A673 (cell line): ENCODE measurements at places on chromosomes 12 and 14. TPM values are rescaled to one million over a fixed set of nuclear protein-coding genes. Genes with fewer than 3 reads are reported as not detected.

DNA sequence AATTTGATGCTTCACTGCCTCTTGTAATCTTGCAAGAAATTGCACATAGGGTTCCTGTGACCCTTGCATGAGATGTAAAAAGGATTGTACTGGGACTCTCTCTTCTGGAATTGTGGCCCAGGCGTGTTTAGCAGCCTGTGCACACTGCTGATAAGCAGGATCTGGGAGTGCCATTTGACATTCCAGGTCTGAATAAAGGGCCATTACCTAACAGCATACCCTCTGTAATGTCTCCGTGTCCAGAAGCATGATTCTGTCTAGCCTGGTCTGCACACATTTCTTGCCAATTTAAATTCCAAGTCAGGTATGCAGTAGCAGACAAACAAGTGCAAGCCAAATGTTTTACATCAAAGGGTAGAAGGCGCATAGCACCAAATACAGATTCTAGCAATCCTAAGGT lies 18.1 kb upstream of the MAPKAPK5 start:
- DNase-seq = no peak

- peak; percentile 83 for DNase-seq
These were observed 50.6 kb downstream of the LRCOL1 start for GRCh38 chr12:132559652-132560363.

- no peak for DNase-seq
These were observed 354.1 kb downstream of the DPF3 start for GRCh38 chr14:72539661-72540315.

DNA sequence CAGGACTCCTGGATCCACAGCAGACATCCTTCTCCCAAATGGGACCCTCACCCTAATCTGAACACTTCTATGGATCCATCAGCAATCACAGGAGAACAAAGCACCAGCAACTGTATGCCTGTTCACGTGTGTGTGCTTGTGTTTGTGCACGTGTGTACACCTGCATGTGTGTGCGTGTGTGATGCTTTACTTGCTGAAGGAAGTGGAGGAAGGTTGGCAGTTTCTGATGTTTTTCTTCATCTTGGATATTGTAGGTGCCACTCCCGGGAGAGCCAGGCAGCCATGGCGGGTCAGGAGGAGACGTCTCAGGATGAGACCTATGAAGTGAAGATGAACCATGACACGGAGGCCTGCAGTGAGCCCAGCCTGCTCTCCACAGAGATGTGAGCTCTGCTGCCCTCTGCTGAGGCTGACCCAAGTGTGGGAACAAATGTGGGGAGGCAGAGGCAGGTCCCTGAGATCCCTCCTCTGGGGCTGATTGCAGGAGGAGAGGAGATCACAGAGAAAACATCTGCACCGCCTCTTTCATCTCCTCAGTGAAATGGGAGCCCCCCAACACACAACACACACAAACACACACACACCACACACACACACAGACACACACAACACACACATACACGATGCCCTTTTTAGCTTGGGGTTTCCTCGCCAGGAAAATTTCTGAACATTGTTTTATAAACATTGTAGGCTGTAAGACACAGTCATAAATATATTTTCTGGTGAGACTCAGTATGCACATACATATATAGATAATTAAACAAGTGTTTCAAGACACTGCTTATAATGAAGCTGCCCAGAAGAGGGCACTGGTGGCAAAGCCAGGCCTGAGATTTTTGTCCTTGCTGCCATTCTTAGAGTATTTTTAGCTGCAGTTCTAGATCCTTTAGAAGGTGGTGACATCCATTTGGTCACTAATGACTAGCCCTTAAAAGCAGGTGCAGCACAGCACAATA lies 112.2 kb upstream of the FKBP4 start:
- DNase-seq = peak; percentile 71

GRCh38 chr12:116161588-116161987 lies 115.9 kb downstream of the MED13L start:
- no peak for DNase-seq

- no peak for DNase-seq
These were observed 391.7 kb downstream of the TMEM117 start for GRCh38 chr12:44227616-44228015.

GRCh38 chr12:59182658-59183455 lies 262.6 kb upstream of the LRIG3 start:
- DNase-seq = no peak

DNA sequence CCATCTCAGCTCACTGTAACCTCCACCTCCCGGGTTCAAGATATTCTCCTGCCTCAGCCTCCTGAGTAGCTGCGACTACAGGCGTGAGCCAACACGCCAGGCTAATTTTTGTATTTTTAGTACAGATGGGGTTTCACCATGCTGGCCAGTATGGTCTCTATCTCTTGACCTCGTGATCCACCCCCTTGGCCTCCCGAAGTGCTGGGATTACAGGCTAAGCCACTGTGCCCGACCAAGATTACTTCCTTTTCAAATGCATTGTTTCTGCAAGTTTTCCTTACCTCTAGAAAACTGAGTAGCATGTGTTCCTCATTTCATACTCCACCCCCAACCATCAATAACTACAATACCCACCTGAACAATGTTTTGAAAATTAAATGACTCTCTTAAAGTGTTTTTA lies 13.1 kb downstream of the ARF6 start:
- no peak for DNase-seq

DNA sequence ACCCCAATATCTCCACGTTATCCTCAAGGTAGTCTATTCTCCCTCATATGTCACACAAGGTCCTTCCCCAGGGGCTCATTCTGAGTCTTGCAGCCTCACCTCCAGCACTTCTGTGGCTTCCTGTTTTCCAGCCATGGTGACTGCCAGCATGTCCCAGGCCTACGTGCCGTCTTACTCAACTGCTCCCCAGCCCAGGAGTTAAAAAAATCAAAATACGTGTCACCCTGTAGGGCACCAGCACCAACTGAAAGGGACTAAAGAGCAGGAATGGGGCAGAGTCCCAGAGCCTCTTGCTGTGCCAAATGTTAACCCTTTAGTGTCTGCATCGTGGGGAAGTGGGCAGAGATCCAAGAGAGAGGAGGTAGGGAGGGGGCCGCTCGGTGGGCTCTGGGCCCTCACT lies 37.0 kb upstream of the MED13L start:
- DNase-seq = no peak

Gene JAG2
- 14.3 and 17.3 TPM in 2 replicates for total RNA-seq

Gene STYK1
- total RNA-seq = 0.77 and 0.94 TPM in 2 replicates

Gene ALG10B
- total RNA-seq = 12.1 and 13.8 TPM in 2 replicates

Gene WIF1
- total RNA-seq = not detected in 2 replicates

Gene SIRT4
- total RNA-seq = 3.7 and 4.8 TPM in 2 replicates
